Esophagus muscularis mucosa (tissue), 4 donors: ENCODE measurements at places on chromosomes 5 and 9. TPM values are rescaled to one million over a fixed set of nuclear protein-coding genes. Genes with fewer than 3 reads are reported as not detected.

PURA gene
- 46.5 TPM for total RNA-seq

DNA sequence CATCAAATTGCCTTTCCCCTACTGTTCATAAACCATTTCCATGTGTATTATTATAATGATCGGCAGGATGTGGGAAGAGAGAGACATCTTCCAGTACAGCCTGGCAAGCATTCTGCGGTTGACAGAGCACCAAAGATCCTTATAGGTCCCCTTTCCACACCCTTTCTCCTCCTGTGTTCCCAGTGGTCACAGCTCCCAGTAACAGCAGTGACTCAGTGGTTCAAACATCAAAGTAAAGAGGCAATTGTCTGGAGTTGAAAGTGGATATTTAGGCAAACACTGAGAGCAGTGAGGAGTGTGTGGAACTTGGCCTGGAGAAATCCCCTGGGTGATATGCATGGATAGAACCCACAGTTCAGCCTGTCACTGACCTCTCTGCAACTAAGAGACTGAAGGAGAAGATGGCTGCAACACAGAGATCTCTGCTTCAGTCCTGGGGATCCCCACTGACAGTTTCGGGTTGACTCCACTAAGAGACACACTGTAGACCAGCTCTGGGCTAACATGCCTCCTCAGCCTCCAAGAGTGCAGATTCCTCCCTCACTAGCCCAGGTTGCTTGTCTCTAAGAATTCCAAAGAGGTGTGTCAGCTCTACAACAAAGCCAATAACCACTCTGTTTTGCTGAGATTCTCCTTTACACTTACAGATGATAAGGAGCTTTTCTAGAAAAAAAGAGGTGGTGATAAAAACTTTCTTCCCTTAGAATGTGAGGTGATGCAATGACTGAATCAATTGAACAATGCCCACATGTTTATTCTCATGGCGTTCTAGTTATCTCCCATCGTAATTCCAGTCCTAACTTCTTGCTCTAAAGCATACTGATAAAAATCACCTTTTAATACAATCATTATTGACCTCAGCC is 94.4 kb upstream of the IL6ST start:
- no peak overlapping the region for H3K27ac ChIP-seq
- no peaks in the 10 kb centered on the region for H3K27me3 ChIP-seq
- no peaks in the 10 kb centered on the region for H3K36me3 ChIP-seq
- no peak overlapping the region for H3K4me3 ChIP-seq

DNA sequence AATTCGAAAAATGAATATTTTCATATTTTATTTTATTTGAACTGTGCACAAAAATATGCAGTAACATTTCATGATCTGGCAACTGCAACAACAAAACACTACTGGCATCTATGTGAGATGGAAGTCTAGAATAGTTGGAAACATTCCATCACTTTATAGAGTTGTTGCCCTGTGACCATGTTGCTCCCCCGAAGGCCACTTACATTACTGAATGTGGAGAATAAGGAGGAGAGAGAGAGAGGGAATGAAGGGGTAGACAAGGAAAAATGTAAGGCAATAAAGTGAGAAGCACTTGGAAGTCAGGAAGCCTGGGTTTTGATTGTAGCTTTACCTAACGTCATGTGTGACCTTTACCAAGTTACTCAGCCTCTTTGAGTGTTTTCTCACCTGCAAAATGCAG is 437.2 kb upstream of the EDIL3 start:
- no peak overlapping the region for H3K4me3 ChIP-seq
- H3K4me1 ChIP-seq, result no peaks in the 10 kb centered on the region
- no peaks in the 10 kb centered on the region for H3K36me3 ChIP-seq
- no peak overlapping the region for H3K27ac ChIP-seq
- no peaks in the 10 kb centered on the region for H3K27me3 ChIP-seq
- no peak for DNase-seq

DNA sequence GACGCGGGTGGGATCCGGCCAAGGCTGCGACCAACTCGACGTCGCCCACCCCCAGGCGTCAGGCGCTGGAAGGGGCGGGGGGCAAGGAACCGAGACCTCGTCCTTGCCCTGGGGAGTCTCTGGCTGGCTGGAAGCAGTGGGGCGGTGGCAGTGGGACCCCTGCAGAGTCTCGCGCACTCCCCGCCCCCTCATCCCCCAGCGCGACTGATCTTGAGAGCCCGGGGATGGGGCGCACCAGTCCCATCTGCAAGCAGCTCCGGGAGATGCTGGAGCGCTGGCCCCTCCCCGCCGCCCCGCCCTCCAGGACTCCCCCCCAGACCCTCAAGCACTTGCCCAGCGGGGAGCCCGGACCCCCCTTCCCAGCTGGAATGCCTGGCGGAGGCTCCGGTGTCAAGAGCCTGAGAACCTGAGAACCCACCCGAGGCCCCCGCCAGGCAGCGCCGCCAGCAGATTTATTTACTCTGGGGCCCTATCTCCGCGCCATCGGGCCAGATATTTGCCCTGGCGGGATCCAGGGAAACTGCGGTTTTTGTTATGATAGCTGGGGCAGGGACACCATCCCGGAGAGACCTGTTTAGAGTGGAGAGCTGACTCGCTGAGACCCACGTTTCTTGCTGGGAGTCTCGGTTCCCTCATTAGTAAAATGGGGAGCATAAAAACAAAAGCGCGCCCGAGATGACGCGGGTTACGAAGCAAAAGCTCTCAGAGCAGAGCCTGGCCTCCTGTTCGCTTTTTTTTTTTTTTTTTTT is 1.2 kb downstream of the PRRT1B start:
- H3K4me3 ChIP-seq, result peak overlapping the region; percentile 39
- no peak for DNase-seq
- no peaks in the 10 kb centered on the region for H3K36me3 ChIP-seq
- peaks cover 21% of the 10 kb centered on the region for H3K4me1 ChIP-seq
- H3K27me3 ChIP-seq, result peaks cover 65% of the 10 kb centered on the region

SLC1A1 gene
- 2.1 TPM for total RNA-seq

PCDHB16 gene
- total RNA-seq, result 5.6 TPM

- H3K4me3 ChIP-seq, result no peak overlapping the region
- no peak overlapping the region for H3K27ac ChIP-seq
- no peak for DNase-seq
- no peaks in the 10 kb centered on the region for H3K4me1 ChIP-seq
- H3K36me3 ChIP-seq, result no peaks in the 10 kb centered on the region
These were observed 58.5 kb downstream of the KCNT1 start for GRCh38 chr9:135760465-135760864.

SOHLH1 gene
- total RNA-seq, result not detected

DNA sequence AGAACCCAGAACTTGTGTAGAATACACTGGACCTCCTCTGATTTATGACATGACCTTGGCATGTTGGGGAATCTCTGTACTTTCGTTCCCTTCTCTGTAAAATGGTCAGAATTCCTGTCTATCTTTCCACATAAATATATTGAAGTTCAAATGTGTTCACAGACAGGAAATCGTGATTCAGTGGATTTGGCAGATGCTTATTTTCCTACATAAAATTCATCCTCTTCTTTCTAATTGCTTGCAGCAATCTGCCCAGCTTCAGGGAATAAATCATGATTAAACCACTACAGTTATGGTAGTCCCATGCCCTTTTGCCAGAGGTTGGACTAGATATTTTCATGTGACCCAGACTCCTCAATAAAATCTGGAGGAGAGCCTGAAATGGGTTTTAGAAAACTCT is 52.1 kb upstream of the ARL15 start:
- H3K36me3 ChIP-seq, result no peaks in the 10 kb centered on the region
- H3K4me3 ChIP-seq, result no peak overlapping the region
- no peaks in the 10 kb centered on the region for H3K27me3 ChIP-seq
- peaks cover 6% of the 10 kb centered on the region for H3K4me1 ChIP-seq

DNA sequence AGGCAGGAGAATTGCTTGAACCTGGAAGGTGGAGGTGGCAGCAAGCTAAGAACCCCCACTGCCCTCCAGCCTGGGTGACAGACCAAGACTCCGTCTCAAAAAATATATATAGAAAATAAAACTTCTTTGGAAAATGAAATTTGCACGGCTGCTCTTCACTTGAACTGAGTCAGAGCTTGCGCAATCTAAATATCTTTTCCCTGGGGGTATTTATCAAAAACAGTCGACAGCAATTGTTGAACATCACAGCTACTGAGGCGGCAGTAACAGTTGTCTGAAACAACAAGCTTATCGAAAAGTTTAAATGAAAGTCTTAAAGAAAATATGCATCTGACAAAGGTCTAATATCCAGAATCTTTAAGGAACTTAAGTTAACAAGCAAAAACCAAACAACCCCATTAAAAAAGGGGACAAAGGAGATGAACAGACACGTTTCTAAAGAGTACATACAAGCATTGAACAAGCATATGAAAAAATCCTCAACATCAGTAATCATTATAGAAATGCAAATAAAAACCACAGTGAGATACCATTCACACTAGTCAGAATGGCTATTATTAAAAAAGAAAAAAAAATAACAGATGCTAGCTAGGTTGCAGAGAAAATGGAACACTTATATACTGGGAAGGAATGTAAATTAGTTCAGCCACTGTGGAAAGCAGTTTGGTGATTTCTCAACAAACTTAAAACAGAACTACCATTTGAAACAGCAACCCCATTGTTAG is 153.6 kb upstream of the CDH9 start:
- no peaks in the 10 kb centered on the region for H3K27me3 ChIP-seq
- no peak for DNase-seq
- no peaks in the 10 kb centered on the region for H3K4me1 ChIP-seq
- H3K4me3 ChIP-seq, result no peak overlapping the region

C5orf24 gene
- total RNA-seq, result 63.8 TPM

PCDHGC3 gene
- total RNA-seq, result 57.8 TPM
